ENCODE measurements at places on chromosomes 12 and 14.

DNA sequence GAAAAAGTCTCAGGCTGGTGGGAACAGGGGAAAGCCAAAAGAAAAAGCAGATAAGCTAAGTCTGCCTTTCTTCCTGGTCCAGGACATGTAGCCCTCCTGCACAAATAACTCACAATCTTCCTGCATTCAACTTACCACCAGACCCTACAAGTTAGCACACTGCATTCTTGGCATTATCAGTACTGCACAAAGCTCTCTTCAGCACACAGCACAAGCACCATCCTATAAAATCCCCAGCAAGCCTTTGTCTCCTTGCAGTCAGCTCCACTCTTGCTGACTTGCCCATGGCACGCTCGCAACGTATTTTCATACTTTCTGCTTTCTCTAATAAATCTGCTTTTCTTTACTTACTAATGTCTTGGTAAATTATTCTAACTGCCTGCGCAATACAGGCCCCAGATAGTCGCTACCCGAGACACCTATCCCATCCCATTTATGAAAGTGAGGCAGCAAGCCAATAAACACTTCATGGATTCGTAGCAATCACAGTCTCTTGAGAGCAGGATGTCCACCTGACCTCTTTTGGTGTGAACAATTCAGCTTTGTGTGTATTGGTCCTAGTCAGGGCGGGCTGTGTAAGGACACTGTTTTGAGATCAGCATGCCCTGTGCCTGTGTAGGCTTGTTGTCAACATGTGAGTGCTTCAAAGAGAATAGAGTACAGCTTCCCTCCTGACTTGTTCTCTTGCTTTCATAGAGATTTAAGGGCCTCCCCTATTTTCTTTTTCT is 49.0 kb downstream of the TMEM117 start:
- no peak for DNase-seq

DNA sequence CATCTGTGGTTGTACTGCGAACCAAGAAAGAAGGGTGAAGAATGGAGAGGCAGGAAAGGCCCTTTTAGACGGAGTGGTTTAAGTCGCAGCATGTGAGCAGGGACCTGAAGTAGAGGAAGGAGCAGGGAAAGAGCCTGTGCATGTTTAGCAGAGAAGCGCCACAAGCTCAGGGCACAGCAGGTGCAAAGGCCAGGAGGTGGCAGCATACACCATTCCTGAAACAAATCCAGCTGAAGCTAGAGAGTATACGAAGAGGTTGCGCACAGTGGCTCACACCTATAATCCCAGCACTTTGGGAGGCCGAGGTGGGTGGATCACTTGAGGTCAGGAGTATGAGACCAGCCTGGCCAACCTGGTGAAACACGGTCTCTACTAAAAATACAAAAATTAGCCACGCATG is 49.9 kb downstream of the HELB start:
- no peak for DNase-seq

DNA sequence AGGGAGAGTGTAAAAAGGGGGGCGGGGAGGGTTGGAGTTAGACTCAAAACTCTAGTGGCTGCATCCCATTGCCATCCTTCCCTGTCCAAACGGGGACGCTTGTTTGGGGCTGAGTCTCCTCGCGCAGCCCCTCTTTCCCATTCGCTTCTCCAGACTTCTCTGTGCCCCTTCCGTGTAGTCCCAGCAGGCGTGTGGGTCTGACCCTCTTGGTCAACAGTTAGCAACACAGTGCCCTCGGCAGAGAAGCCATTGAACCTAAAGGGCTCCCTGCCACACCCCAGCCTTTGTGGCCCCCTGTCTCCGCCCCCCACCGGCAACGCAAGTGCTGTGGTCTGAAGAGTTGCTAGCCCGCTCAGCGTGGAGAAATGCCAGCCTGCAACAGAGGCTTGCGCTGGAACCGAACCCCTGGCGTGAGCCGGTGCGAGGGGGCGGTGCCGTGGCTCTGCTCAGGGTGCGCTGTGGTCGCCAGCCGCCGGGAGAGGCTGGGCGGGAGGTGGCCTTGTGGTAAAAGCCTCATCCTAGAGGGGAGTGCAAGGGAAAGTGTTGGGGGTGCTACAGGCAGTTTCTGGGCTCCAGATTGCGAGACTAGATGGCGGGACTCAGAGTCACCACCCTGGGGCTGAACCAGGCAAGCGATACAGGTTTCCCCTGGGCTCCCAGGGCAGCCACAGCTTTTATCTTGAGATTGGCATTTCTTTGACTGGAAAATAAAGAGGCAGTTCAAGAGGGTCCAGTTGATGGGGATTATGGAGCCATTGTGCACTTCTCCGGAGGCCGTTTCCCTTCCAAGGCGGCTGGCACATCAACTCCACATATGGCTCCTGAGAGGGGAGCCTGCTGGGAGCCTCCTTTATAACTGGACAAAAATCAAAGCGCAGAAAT is 2.1 kb downstream of the PLXNC1 start:
- no peak for DNase-seq

- DNase-seq, result no peak
Observed at GRCh38 chr12:62347922-62348650, 87.9 kb downstream of the USP15 start.

GRCh38 chr14:59354666-59355065 is 110.5 kb downstream of the GPR135 start:
- DNase-seq, result no peak

GRCh38 chr12:104387190-104387589 is 69.6 kb upstream of the CHST11 start:
- no peak for DNase-seq

- no peak for DNase-seq
Observed at GRCh38 chr14:101191101-101191720, 287.7 kb upstream of the RTL1 start.

- DNase-seq, result no peak
Observed at GRCh38 chr12:12952036-12952435, at the start of gene GPRC5D. Gene GPRC5D (minus strand): TSS chr12:12952170. CDS start chr12:12950384, 1,786 bp downstream.
